Activated naive CD4-positive, alpha-beta T cell (primary cell): ENCODE measurements at places on chromosomes 1 and 21.

GRCh38 chr1:28281608-28282425 lies 22.5 kb downstream of the SESN2 start:
- DNase-seq, result no peak

- no peak for DNase-seq
These were observed 68.1 kb upstream of the ARHGEF16 start for GRCh38 chr1:3386205-3387002.

DNA sequence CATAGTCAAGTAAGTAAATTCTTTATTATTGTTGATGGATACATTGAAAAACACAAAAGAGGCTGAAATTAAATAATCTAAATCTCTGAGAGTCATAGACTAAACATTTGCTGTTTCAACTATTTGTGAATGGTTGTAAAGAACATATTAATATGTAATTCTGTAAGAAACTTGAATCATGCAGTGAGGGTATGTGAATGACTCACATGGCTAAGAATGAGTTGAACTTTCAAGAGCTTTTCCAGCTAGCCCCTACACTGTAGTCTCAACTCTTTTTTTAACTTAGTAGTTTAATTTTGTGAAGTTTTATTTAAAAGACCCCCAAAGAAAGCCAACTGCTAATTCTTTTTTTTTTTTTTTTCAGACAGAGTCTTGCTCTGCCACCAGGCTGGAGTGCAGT lies 588.1 kb downstream of the DPYD start:
- DNase-seq, result no peak

GRCh38 chr1:58197811-58198210 lies 348.7 kb downstream of the OMA1 start:
- DNase-seq, result no peak

DNA sequence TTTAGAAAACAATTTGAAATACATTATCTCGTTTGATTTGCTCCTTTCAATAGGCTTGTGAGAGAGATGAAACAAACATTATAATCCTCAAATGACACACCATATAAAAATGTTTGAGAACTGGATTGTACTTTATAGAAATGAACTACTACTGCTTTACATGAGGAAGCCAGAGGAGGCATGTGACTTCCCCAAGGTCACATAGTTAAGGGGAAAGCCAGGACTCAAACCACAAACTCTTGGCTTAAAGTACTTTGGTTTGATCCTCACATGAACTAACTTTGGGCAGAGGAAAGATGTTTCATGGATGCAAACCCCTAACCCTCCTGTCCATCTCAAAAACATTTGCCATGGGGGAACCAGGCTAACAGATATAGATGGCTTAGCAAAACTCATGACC lies 4.7 kb downstream of the ARHGEF11 start:
- no peak for DNase-seq

GRCh38 chr1:9985001-9985400 lies 12.0 kb upstream of the RBP7 start:
- no peak for DNase-seq

- no peak for DNase-seq
These were observed 30.5 kb downstream of the SIPA1L2 start for GRCh38 chr1:232599178-232600041.
